ENCODE measurements at places on chromosomes 7 and 10.
A peak's percentile ranks its signal among the peaks of the same experiment; 100 is the strongest.

DNA sequence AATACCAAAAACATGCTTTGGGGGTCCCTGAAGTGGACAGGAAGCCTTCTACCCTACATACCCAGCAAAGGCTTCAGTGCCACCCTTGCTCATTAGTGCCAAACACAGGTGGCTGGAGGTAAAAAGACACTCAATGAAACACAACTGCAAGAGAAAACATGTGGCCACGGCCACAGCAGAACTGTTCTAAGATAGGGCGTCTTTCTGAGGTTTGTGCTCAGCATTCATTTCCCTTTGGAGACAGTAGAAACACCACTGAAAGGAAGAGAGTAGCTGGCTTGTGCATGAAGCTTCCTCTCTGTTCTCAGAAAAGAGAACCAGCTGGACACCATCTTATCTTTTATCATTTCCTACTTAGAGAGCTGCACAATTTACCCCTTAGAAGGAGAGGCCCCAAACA is 143.0 kb downstream of the PLXNA4 start:
- no peak for DNase-seq

GRCh38 chr10:99975942-99976809 is 33.6 kb downstream of the DNMBP start:
- peak; percentile 88 for DNase-seq

- DNase-seq, result no peak
These were observed 532.5 kb upstream of the MGMT start for GRCh38 chr10:128934492-128934891.

GRCh38 chr10:5442065-5442989 is 30.0 kb downstream of the NET1 start:
- DNase-seq, result peak; percentile 68

- DNase-seq, result no peak
These were observed 1.0 kb upstream of the PRKAR2B start for GRCh38 chr7:107043491-107043890.

DNA sequence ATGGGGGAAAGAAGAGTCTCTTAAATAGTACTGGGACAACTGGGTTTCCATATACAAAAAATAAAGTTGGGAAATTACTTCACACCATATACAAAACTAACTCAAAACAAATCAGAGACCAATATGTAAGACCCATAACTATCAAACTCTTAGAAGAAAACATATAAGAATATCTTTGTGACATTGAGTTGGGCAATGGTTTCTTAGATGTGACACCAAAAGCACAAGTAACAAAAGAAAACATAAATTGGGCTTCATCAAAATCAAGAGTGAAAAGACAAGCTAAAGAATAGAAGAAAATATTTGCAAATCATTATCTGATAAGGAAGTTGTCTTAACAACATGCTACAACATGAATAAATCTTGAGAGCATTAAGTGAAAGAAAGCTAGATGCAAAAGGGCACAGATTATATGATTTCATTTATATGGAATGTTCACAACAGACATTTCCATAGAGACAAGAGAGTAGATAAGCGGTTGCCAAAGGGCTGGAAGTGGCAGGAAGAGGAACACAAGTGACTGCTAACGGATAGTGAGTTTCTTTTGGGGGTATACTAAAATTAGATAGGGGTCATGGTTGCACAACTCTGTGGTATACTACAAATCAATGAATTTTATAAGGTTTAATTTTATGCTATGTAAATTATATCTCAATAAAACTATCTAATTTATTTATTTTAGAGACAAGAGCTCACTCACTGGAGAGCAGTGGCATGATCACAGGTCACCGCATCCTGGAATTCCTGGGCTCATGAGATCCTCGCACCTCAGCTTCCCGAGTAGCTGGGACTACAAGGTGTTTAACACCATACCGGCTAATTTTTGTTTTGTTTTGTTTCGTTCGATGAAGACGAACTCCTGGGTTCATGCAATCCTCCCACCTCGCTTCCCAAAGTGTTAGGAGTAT is 35.4 kb downstream of the JMJD1C start:
- DNase-seq, result peak; percentile 61

DNA sequence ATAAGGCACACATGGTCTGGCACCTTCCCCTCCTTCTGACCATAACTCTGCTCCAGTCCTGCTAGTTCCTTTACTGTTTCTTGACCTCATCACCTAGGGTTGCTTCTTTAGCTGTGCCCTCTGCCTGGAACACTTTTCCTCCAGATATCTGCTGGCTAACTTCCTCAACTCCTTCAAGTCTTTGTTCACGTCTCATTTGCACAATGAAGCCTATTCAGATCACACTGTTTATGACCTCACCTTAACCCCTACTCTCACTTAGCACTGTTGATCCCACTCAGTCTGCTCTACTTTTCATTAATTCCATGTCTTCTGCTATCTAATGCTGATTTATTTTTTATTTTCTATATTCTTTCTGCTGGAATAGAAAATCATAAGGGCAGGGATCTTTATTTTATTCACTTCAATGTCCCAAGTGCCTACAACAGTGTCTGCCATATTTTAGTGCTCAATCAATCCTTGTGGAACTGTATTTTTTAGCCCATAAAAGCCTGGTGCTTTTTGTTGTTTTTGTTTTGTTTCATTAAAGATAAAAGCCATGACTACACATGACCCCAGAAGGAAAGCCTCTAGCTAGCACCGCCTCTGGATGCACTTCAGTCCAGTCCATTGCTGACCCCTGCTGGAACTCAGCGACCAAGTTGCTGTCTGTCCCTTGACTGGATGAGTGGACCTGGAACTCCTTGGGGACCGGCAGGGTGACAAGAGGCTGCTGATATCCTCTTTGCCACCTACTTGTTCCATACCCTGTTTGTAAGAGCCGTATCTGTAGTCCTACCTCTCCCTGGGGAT is 12.3 kb downstream of the KLF14 start:
- peak; percentile 71 for DNase-seq

GRCh38 chr7:26291699-26292538 is at the start of gene SNX10:
Gene SNX10, plus strand, starts transcription at chr7:26291862. Its CDS starts 54,581 bp downstream, at chr7:26346443.
- no peak for DNase-seq

DNA sequence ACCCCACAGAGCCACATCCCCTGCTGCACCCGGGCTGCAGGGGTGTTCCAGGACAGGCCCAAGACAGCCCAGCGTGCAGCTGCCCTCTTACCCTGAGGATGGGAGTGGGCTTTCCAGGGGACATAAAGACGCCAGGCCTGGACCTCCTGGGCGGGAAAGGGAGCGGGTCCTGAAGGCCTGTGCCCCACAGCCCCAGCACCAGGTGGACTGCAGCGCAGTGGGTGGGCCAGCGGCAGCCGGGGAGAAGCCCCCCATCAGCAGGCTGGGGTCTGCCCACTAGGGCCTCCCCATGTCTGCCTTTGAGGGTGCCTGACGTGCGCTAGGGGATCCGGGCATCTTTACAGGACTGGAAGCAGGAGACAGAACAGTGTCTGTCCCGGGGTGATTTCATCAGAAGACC is 22.6 kb upstream of the ZNF735 start:
- DNase-seq, result no peak

DNA sequence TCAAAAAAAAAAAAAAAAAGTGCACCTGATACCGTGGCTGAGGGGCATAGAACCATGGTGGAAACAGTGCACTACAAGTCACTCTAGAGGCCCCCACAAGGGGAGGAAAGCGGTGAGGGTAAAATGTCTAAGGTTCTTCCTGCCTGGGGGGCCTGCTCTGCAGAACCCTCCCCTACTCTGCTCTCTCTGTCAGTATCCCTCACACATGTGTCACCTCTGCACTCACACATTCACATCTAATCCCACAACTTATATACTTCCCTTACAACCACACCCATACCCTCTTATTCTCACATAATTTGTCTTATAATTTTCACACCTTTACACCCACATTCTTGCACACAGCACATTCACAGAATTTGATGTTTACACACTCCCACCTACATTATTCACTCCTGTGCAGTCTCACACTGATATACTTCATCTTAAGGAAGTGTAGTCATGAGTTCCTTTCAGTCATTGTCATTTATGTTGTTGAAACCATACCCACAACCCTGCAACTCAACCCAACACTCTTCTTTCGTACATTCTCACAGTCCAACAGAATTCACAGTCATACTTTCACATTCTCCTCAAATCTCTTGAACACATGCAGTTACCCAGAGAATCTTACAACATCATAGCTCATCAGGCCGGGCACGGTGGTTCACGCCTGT is 68.0 kb upstream of the PAX2 start:
- no peak for DNase-seq

GRCh38 chr10:110817614-110818013 is 54.1 kb upstream of the PDCD4 start:
- DNase-seq, result no peak

DNA sequence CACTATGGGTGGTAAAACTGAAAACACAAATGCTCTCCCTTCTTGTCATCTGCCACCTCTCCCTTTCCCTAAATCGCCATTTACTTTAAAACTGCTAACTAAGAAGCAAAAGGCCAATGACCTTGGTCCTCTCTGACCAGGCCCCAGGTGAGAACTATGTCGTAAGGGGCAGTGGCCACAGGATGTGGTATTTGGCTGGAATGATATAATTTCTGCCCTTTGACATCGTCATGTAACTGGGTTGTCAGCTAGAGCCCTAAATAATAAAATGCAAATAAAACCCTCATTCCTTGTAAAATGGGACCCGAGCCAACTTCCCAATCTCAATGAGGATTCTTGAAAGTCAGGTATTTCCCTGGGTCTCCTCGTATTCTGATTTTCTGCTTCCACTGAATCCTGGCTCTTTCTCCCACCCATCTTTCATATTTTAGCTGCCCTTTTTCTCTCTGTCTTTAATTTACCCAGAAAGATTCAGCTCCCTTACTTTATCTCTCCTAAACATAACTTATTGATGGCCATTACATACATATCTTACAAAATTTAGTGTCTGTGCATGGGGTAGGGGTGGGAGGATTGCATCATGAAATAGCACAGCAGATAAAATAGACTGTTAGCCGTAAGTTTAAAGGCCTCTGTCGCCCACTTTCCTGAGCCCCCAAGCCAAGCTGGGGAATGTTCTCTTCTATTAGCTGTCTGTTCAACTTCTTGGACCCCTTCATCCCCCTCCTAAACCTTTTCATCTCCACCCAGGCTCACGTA is 3.2 kb upstream of the EEPD1 start:
- no peak for DNase-seq

GRCh38 chr7:139646566-139646965 is 123.1 kb downstream of the CLEC2L start:
- DNase-seq, result no peak

DNA sequence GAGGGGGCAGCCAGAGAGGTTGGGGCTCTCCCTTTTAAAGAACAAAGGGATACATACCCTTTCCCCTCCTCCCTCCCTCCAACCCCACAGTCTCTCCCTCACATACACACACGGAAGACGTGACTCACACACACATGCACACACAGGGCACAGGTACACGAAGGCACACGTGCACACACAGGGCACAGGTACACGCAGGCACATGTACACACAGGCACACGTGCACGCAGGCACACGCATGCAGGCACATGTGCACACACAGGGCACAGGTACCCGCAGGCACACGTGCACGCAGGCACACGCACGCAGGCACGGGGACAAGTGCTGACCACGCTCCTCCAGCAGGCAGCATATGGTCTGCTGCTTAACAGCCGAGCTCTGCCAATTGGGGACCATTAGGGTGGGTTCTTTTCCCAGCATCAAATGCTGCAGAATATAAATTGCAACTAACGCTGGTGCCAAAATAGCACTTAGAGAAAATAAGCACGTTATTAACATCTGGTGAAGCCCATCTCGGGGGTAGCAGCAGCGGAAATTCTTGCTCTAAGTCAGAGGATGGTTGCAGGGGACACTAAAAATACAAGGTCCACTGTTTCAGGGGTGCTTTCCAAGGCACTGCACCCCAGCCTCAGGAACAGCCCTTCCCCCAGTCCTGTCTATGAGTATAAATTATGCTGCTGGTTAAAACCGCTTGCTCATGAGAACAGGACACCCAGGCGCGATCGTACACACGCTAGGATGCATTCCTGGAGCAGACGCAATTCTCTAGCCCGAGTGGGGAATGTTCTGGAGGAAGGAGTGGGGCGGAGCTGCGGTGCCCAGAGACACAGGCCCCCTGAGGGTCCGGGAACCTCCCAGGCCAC is 55.2 kb upstream of the TNRC18 start:
- DNase-seq, result no peak

- DNase-seq, result peak; percentile 79
These were observed 10.5 kb downstream of the SKAP2 start for GRCh38 chr7:26853788-26854393.

GRCh38 chr10:13440185-13441061 is 88.4 kb downstream of the BEND7 start:
- peak; percentile 19 for DNase-seq

- DNase-seq, result no peak
These were observed 4.7 kb upstream of the NRCAM start for GRCh38 chr7:108460964-108461363.

DNA sequence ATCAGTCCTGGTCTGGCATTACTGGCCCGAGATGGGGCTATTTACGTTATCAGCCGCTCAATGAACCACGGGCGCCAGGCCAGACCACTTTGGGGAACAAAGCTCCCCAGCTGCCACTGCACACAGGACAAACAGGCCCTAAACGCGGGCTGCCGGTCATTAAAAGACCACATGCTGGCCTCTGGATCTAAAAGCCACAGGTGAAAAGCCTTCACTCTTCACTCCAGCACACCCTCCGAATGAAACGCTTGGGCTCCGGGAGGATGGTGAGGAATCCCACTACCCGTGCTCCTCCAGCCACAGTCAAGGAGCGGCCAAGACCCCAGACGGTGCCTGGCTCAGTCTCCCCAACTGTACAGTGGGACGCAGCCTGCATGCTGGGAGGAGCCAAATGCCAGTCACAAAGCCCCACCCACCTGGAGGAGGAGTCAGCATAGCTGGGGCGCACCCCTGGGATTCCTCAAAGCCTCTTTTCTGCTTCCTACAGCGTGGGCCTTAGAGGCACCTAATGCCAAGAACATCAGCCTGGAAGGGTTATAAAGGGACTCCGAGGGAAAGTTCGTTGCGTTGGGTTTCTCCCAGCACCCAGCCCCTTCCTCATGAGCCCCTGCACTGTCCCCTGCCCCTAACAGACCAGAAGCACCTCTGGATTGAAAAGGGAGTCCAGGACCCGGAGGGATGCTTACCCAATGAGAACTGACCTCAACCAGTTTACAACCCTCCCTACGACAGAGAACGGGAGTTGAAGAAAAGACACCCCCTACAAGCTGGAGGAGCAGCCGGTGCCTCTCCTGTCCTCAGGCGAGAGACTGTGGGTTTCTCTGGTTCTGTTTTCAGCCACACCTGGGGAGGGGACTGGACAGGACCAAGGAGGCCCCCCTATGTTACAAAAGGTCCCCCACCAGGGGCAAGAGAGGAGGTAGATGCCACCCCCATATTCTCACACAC is 4.7 kb downstream of the PDGFA start:
- peak; percentile 17 for DNase-seq

DNA sequence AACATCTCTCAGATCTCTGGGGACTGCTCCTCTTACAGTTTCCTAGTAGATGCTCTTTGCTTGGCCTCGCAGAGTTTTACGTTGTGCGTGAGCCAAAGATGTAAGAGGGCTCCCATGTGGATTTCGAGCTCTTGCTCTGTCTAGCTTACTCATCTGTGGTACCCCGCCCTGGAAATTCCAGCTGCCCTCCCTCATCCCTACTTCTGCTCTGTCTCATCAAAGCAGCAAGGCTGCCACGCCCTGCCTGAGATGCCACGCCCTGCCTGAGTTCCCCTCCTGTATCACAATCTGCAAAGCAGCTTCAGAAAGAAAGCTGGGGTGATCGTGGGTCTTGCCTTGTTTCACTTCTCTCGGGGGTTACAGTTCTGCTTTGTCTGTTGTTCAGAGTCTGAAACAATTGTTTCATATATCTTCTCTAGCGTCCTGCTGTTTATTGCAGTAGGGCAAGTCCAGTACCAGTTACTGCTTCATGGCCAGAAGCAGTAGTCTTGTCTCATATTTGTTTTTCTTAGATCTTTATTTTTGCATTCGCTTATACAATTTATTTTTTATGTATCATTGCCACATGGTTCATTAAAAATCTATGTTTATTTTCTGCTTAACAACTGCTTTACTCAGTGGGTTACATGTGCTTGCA is 36.1 kb upstream of the CCNY start:
- peak; percentile 97 for DNase-seq
